ENCODE measurements at places on chromosomes 7 and 10. TPM values are rescaled to one million over a fixed set of nuclear protein-coding genes. Genes with fewer than 3 reads are reported as not detected.

Gene VWA2
- total RNA-seq, result 3.6 TPM

DNA sequence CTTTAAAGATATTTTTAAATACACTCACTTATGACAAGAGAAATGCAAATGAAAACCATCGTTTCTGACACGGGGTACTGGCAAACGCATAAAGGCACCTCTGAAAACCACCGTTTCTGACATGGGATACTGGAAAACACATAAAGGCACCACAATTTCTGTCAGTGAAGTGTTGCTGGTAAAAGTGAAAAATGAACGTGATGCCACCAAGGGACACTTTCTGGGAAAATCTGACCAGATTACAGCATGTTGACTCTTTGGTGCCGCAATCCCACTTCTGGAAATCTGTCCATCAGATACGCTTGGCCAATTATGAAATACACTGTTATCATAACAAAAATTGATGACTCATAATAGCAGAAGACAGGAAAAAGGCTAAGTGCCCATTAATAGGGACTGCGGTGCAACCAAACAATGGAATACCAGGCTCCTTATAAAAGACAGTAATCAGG is 131.7 kb downstream of the ZMYND11 start:
- DNase-seq, result no peak

DNA sequence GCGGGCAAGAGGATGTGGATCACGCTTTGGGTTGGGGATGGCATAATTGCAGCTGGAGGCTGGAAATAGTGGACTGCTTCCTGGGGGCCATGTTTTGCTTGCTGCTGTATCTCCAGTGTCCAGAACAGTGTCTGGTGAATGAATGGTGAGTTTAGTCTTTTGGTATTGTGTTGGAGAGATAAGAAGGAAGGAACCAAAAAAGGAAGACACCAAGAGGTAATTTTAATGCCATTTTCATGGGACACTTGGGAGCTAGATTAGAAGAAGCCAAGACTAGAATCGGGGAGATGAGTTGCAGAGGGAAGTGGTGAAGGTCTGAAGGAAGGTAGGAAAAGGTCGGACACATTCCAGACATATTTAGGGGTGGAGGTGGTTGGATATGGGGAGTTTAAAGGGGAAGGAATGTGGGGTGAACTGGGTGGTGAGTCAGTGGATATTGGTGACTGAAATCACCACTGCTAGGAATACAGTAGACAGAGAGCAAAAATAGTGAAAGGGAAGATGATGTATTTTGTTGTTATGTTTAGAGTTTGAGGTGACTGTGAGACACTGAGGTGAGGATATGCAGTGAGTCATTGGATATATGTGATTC is 76.7 kb downstream of the CCNY start:
- DNase-seq, result no peak

Gene PRLHR
- 4.1 TPM for total RNA-seq

DNA sequence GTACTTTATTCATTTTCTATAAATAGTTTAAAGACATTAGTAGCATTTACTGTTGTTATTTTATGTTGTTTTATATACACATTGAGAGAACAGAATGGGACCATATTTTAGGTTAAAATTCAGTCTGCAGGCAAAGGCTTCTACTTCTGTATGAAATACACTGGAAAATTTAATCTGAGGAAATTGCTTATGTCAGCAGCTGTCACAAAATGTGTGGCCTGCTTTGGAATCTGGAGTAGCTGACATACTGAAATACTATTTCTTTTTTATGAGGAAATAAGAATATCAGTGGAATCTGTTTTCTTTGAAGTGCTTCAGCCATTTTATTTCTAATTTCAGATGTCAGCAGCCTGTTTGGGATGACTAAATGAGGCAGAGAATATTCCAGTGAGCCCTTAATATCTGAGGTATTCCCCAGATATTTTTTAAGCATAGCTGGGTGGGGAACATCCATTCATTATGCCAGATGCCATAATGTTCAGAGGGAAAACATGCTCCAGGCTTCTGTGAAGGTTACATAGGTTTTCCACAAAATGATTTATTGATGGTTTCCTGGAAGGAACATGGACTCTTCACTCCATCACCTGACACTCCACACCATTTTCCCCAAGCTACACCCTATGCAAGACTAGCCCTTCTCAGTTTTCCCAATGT is 267.1 kb downstream of the ARL4A start:
- DNase-seq, result no peak

- DNase-seq, result no peak
Observed at GRCh38 chr10:58757352-58758065, 244.8 kb downstream of the BICC1 start.

GRCh38 chr7:129008645-129009414 is 46.1 kb downstream of the TNPO3 start:
- no peak for DNase-seq

DNA sequence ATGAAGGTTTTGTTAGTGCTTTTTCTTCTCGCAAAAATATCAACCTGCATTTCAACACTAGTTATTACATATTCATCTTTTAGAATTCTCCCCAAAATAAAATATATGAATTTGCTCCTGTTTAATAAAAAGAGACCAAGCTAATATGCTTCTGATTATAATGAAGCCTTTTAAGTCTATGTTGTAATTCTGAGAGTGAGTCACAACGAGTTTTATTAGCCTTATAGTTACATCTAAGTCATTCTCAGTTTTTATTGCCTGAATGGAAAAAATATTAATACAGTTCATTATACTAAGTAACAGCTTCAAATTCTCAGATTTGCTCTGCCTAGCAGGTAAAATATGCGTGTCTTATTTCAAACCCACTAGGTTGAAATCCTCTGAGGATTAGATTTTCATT is 152.4 kb upstream of the CELF2 start:
- no peak for DNase-seq

Gene ZNF775
- total RNA-seq, result 10.6 TPM

- DNase-seq, result no peak
Observed at GRCh38 chr10:127735723-127736221, 1.2 kb upstream of the FOXI2 start.

GRCh38 chr7:25360451-25360850 is 132.2 kb upstream of the NPVF start:
- no peak for DNase-seq

Gene MGMT
- 6.6 TPM for total RNA-seq

DNA sequence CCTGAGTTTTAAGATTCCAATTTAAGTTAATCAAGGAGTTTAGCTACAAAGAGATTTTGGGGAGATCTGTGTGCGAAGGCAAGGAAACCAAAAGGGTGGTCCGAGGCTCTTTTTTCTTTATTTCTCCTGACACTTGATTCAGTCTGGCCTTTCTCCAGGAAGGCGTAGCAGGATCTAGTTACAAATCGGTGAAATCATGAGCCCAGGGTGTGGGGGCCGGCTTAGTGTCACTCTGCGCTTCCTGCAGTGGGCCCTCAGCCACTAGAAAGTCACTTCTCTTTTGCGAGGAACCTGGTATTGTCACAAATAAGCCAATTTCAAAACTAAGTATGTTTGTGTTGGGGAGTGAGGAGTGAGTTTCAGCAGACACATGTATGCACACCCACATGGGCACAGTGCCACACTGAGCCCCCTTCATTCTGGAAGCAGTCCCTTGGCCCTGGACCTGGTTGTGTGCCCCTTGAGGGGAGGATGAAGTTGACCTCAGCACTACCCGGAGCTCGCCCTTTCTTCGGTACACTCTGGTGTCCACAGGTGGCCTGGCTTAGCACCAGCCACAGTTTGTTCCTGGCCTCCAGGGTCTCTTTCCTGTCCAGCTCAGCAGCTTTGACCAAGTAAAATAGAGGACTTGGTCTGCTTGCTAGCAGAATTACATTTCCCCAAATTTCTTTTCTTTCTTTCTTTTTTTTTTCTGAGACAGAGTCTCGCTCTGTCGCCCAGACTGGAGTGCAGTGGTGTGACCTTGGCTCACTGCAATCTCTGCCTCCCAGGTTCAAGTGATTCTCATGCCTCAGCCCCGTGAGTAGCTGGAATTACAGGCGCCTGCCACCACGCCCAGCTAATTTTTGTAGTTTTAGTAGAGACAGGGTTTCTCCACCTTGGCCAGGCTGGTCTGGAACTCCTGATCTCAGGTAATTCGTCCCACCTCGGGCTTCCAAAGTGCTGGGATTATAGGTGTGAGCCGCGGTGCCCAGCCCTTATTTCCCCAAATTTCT is 84.0 kb upstream of the BTBD16 start:
- no peak for DNase-seq

GRCh38 chr10:34746094-34746493 is 69.0 kb downstream of the PARD3 start:
- DNase-seq, result no peak

DNA sequence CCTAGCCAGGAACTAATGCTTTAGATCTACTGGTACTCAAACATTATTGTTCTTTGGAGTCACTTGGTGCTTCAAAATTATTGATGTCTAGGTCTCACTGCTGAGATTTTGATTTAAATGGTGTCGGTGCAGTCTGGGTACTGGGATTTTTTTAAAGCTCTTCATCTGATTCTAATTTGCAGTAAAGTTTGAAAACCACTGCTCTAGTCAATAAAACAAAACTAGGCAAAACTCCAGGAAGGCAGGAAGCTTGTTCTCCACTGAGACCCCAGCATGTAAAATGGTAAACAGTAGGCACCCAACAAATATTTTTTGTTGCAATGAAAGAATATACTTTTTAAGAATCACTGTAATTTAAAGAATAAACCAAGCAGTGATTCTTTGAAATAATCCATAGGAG is 49.7 kb downstream of the ADD3 start:
- DNase-seq, result no peak

DNA sequence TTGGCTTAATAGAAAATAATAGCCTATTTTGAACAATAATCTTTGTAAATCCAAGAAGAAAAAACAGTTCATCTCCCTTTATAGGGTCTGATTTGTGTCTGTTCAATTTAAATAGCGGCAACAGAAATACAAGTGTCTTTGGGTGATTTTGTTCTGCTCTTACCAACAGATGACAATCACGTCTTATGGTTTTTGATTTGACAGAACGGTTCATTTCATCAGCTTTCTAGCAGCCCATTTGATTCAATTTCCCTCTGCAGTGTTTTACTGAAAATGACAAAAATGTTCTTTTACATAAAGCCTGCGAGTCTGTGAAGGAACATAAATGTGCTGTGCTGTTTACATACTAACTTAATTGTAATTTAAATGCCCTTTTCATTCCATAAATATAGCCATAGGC is 180.5 kb downstream of the MGMT start:
- no peak for DNase-seq

- DNase-seq, result no peak
Observed at GRCh38 chr10:121436630-121437341, 161.5 kb downstream of the FGFR2 start.

Measured in occipital lobe (tissue), 3 donors.